Vein endothelial cell (primary cell): ENCODE measurements at places on chromosomes 4 and X. TPM values are rescaled to one million over a fixed set of nuclear protein-coding genes. Genes with fewer than 3 reads are reported as not detected.

The CT47B1 gene
- total RNA-seq, result not detected in 2 replicates

The LRRC66 gene
- 0.33 and 0.48 TPM in 2 replicates for total RNA-seq

The SPANXD gene
- total RNA-seq, result not detected in 2 replicates

The ADAMTS3 gene
- total RNA-seq, result 1.6 and 1.7 TPM in 2 replicates

The PABPC1L2B gene
- total RNA-seq, result not detected in 2 replicates

The INTS12 gene
- 15.0 and 19.8 TPM in 2 replicates for total RNA-seq

The CSN1S1 gene
- total RNA-seq, result not detected in 2 replicates

The C4orf54 gene
- 0.10 TPM in 1 of 2 replicates, not detected in the other for total RNA-seq

The ETDB gene
- total RNA-seq, result not detected in 2 replicates

The HTN1 gene
- total RNA-seq, result not detected in 2 replicates

The RADX gene
- total RNA-seq, result under 0.01 and 0.10 TPM in 2 replicates

The APLN gene
- total RNA-seq, result 237 and 274 TPM in 2 replicates

The NEUROG2 gene
- not detected in 2 replicates for total RNA-seq

The POU4F2 gene
- not detected in 2 replicates for total RNA-seq

The ASMTL gene
- 23.6 and 33.6 TPM in 2 replicates for total RNA-seq

The NPFFR2 gene
- not detected in 2 replicates for total RNA-seq

The PPP2R2C gene
- 0.10 and 0.33 TPM in 2 replicates for total RNA-seq

The MAGEC2 gene
- total RNA-seq, result not detected in 2 replicates

The RPA4 gene
- total RNA-seq, result 2.9 and 4.5 TPM in 2 replicates

The CXCL11 gene
- 3.9 and 5.2 TPM in 2 replicates for total RNA-seq
